ENCODE measurements at places on chromosomes 3 and 15.

- no peak for DNase-seq
Measured at GRCh38 chr3:1135194-1135593, 42.4 kb downstream of the CNTN6 start.

DNA sequence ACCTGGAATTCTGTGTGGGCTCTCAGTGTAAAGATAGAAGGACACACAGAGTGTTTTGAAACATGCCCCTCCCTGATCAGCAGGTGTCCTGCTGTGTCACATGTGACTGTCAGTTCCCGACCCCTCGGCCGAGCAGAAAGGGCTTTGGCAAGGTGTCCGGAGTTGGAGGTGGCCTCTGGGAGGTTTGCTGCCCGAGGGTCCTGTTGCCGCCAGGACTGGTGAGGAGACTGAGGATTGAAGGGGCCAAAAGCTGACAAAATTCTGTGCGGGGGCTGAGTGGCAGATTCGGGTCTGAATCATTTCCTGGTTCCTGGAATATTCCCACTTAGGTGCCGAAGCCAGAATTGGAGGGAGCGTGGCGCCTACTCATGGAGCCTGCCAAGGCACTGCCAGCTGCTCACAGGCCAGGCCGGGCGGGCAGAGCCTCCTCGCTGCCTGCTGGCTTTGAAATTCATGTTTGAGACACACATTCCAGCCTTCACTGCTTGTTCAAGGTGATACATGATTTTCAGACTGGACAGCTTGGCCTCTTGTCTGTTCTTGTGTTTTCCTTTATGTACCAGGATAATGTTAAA, 83.8 kb downstream of the APBA2 start:
- no peak for DNase-seq

DNA sequence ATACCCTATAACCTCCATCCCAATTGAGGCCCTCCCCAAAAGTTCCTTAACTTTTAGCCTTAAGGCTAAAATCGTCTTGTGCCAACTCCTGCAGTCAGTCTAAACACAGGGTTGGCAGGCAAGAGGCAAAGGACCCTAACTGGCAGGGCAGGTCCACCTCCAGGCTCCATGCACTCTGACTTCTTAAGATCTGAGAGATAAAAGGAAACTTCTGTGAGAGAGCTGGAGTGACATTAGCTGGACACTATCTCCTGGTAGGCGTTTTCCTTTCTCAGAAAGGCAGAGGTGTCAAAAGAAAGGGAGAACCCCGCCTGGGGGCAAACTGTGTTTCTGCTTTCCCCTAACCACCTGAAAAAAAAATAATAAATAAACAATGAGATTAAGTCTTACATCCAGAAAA, 3.6 kb downstream of the CHSY1 start:
- DNase-seq = no peak

DNA sequence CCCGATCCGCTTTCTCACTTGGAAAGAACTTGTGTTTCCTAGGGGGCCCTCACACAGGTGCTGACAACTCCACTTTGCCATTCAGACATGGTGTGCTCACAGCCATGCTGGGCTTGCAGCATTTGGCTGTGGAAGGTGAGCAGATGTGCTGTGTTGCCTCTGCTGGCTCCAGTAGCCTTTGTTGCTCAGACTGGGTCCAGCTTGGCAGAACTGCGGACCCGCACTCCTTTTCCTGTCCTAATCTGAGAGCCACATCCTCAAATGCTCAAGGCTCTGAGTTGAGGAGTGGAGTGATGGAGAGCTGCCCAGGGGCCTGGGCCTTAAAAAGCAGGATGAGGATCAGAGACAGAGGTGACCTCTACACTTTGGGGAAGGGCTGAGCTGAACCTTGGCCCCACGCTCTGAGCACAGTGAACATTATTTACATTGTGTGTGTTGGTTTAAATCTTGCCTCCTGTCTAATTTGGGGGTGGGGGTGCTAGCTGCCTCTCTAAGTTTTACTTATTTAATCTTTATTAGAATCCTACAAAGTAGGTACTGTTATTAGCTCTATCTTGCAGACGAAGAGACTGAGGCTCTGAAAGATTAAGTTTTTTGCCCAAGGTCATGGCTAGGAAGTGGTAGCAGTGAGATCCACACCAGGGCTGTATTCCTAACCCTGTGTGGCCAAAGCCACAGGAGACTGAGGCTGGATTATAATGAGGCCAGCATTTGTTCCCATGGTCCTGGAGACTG, 17.2 kb downstream of the ACOX2 start:
- no peak for DNase-seq

GRCh38 chr3:58271901-58272501, 34.0 kb upstream of the RPP14 start:
- no peak for DNase-seq

GRCh38 chr3:134030379-134031347, 938 bp upstream of the SLCO2A1 start:
- no peak for DNase-seq

GRCh38 chr3:152269831-152270734, 1.4 kb downstream of the MBNL1 start:
- no peak for DNase-seq

DNA sequence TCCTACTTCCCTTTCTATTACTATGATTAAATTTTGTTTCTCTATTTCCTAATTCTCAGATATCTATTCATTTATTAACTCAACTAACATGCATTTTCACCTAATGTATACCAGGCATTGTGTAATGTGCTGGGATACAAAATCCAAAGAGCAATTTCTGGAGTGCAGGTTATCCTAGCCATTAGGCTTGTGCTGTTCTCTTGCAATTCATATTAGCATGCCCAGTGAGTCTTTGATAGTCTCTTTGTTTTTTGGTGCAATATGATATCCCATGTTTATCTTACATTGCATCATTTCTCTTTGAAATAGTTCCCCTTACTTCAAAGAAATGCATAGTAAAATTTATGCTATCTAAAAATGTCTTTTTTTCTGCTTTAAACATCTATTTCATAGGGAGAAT, 13.9 kb upstream of the DPPA4 start:
- no peak for DNase-seq

DNA sequence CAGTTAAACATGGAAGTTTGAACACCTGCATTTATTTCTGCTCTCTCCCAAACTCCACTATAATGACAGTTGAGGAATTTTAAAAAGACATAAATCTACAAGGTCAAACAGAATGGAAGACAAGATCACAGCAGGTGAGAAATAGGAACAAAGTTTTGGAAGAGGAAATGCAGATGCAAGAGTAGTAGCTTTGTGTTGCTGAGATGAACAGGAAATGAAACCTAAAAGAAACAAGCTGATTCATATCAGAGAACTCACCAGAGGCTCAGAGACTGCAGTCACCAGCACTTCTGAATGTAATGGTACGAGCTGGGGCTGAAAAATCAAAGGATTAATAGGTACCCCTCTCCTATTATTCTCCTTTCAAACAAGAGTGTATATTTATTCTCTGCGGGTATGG, 459.9 kb downstream of the RAP2B start:
- DNase-seq = no peak

DNA sequence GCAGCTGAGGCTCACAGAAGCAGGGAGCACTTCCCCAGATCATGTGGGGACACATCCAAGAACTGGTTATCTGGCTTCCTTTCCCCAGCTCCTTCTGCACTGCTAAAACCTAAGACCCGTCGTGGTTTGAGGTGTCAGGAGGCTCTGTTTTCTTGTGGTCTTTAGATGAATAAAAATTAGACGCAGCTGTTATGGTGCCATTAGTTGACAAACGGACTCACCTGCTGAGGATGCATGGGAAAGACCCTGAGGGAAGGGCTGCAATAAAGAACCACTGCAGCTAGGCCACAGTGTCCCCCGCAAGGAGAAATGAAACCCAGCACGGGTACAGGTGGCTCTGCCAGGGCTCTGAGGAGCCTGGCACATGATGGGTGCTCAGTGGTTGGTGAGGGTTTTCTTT, 99.4 kb downstream of the IQSEC1 start:
- no peak for DNase-seq

DNA sequence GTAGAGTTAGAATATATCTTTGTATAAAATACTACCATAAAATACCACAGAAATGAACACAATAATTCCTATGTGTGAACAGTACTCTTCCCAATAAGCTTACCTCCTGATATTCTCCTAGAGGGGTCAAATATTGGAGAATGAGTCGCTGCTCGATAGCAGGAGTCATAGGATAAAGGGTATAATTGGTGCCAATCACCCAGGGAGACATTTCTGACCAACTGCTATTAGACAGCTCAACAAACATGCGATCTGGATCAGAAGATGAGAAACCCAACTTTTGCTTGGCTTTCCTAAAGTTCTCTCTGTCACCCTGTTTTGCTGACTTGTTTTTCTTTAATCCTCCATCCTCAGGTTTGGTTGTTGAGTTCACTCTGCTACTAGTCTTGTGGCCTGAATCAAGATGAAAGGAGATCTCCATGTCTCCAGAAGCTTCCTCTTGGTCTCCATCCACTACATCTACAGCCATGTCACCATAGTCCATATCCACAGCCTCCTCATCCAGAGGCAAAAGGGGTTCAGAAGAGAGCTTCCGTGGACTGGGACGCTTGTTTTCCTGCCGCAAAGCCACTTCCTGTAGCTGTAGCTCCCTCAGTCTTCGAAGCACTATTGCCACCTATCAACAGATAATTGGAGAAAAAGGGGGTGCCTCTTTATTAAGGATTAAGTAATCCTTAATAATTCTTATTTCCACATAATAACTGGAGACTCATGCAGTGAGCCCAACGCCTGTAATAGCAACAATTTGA, 50.4 kb downstream of the RBM15B start:
- no peak for DNase-seq

DNA sequence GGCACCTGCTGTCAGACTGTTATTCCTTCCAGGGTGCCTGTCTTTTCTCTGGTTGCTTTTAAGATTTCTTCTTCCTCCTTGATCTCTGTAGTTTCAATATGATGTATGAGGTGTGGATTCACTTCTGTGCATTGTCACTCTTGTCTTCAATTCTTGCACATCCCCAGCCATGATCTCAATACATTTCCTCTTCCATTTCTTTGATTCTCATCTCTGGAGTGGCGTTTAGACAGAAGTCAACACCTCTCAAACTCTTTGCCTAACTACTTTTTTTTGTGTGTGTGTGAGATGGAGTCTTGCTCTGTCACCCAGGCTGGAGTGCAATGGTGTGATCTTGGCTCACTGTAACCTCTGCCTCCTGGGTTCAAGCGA, 224.4 kb upstream of the LYSMD4 start:
- no peak for DNase-seq

DNA sequence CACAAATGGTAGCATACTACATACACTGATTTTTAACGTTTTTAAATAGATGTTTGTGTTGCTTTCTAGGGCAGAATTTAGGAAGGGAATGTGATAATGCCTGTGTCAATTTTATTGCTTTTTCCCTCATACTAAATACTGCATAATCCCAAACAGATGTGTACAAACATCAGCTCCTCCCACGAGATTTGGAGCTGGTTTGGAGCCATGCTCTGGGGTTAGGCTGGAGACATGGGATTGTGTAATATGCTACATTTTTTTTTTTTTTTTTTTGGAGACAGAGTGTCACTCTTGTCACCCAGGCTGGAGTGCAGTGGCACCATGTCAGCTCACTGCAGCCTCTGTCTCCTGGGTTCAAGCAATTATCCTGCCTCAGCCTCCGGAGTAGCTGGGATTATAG, 80.1 kb downstream of the EBLN2 start:
- DNase-seq = no peak

DNA sequence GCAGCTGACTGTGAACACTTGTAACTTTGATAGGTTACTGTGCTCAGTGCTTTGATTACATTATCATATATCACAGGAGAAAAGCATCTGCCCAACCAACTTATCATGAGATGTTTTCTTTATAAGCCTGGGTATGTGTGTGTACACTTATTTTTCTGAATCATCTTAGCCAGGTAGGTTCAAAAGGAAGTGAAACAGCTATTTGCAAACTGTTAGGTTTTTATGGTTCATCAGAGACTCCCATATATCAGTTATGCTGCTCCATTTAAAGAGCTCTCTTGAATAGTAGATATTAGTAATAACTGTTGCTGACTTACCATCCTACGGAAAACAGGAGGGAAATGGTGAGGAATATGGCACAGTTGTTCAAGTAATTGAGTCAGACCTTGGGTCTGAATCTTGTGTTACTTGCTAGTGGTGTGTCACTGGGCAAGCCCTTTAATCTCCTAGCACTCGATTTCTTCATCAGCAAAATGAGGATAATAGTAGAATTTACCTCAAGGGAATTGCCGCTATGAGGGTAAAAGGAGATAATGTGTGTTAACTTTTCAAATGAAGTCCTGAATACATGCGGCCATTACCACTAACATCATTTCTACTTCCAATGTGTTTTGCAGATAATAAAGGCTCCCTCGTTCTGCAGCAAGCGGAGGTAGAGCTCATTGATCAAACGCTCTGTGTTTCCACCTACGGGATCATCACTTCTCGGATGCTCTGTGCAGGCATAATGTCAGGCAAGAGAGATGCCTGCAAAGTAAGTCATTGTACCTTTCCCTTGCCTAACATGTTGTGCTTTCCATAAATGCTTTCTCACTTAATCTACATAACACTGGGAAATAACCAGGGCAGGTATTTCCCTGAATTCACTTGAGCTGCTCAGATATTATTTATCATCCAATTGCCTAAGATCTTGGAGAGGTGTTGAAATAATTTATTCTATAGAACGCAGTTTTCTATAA, 7.8 kb upstream of the C3orf52 start:
- DNase-seq = no peak

GRCh38 chr3:48695393-48695753, 9.7 kb upstream of the NCKIPSD start:
- no peak for DNase-seq

DNA sequence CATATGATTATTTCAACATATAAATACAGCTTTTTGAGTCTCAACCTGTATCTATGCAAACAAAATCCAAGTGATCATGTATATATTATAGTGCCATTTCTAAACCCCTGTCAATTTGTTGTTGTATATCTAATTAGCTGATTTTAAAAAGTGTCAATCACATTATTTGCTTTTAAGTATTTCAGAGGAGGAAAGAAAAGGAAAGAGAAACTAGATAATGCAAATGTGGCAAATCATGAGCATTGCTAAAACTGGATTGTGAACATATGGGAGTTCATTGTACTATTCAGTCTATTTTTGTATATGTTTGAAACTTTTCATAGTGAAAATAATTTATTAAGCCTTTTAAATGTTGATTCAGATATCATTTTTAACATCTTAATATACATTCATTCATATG, 190.7 kb downstream of the ZIC4 start:
- no peak for DNase-seq

DNA sequence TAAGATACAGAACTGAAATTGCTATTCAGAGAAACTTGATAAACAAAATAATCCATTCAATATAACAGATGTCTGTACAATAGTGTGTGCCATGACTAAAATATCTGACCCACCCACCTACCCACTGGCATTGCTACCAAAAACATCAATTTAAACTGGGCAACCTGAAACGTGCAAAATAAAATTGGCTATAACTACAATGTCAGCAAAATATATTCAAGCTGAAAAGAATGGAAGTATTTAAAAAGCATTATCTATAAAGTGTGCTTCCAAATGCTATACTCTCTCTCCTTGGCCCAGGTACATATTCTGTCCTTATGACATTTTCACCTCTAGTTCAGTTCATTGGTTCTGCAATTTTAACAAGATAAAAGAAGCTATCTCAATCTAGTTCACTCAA, 379.6 kb upstream of the ATP11B start:
- DNase-seq = no peak

DNA sequence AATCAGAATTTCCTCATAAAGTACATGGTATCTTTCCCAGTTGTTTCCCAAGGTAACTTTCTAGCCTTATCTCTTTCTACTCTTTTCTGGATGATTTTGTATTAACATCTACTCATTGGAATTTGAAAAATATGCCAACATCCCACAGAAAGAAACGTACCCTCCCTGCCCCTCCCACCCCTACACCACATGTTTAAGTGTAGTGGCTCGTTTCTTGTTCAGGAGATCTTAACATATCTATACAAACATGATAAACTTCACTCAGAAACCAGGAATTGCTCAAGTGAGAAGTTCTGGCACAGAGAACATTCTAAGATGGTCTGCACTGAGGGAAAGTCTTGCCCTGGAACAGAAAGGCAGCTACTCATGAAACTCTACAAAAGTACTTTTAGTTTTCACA, 404.7 kb downstream of the SOX2 start:
- DNase-seq = no peak

Measured in large intestine (tissue), 12 donors.